ENCODE measurements at places on chromosomes 16 and 17. TPM values are rescaled to one million over a fixed set of nuclear protein-coding genes. Genes with fewer than 3 reads are reported as not detected.

Gene CDRT15
- total RNA-seq = not detected

Gene ZG16B
- total RNA-seq = 0.16 TPM

Gene TBC1D28
- not detected for total RNA-seq

Gene MYL11
- total RNA-seq = not detected

Gene TSNAXIP1
- 1.5 TPM for total RNA-seq

Gene RNF135
- total RNA-seq = 7.0 TPM

Gene PRSS22
- not detected for total RNA-seq

Gene CD300E
- total RNA-seq = not detected

Gene TACO1
- total RNA-seq = 12.6 TPM

Gene ABCC12
- total RNA-seq = not detected

Gene FOXJ1
- not detected for total RNA-seq

Gene MT1F
- not detected for total RNA-seq

Gene FLYWCH2
- total RNA-seq = 47.5 TPM

Gene SDF2
- total RNA-seq = 77.9 TPM

Gene SCIMP
- total RNA-seq = not detected

Measured in bronchial smooth muscle cell (primary cell).